HCT116 (cell line): ENCODE measurements at places on chromosomes 6 and 20. TPM values are rescaled to one million over a fixed set of nuclear protein-coding genes. Genes with fewer than 3 reads are reported as not detected.
A peak's percentile ranks its signal among the peaks of the same experiment; 100 is the strongest.

The MLIP gene
- total RNA-seq, result 0.59 TPM

The ENPP4 gene
- 9.6 TPM for total RNA-seq

- no peak overlapping the region; the same call in 1 of the 2 replicates for H3K27ac ChIP-seq
- no peaks in the 10 kb centered on the region for H3K27me3 ChIP-seq
- DNase-seq, result no peak
- H3K4me3 ChIP-seq, result no peak overlapping the region
- H3K36me3 ChIP-seq, result no peaks in the 10 kb centered on the region
Observed at GRCh38 chr6:56683882-56684281, 41.2 kb upstream of the DST start.

GRCh38 chr6:111030008-111031007 lies 48.5 kb downstream of the RPF2 start:
- no peaks in the 10 kb centered on the region for H3K27me3 ChIP-seq
- DNase-seq, result no peak
- no peak overlapping the region for H3K4me3 ChIP-seq

GRCh38 chr20:47665221-47665991 lies 119.9 kb downstream of the SULF2 start:
- no peak overlapping the region for H3K4me3 ChIP-seq
- no peaks in the 10 kb centered on the region for H3K4me1 ChIP-seq
- no peak overlapping the region for H3K27ac ChIP-seq
- DNase-seq, result no peak

GRCh38 chr20:50398821-50399554 lies 111.2 kb upstream of the PTPN1 start:
- H3K4me3 ChIP-seq, result no peak overlapping the region
- H3K27me3 ChIP-seq, result no peaks in the 10 kb centered on the region; the same call in 1 of the 2 replicates
- H3K27ac ChIP-seq, result no peak overlapping the region
- no peaks in the 10 kb centered on the region for H3K36me3 ChIP-seq
- peaks cover 5% of the 10 kb centered on the region; the same call in 1 of the 2 replicates for H3K4me1 ChIP-seq
- no peak for DNase-seq

DNA sequence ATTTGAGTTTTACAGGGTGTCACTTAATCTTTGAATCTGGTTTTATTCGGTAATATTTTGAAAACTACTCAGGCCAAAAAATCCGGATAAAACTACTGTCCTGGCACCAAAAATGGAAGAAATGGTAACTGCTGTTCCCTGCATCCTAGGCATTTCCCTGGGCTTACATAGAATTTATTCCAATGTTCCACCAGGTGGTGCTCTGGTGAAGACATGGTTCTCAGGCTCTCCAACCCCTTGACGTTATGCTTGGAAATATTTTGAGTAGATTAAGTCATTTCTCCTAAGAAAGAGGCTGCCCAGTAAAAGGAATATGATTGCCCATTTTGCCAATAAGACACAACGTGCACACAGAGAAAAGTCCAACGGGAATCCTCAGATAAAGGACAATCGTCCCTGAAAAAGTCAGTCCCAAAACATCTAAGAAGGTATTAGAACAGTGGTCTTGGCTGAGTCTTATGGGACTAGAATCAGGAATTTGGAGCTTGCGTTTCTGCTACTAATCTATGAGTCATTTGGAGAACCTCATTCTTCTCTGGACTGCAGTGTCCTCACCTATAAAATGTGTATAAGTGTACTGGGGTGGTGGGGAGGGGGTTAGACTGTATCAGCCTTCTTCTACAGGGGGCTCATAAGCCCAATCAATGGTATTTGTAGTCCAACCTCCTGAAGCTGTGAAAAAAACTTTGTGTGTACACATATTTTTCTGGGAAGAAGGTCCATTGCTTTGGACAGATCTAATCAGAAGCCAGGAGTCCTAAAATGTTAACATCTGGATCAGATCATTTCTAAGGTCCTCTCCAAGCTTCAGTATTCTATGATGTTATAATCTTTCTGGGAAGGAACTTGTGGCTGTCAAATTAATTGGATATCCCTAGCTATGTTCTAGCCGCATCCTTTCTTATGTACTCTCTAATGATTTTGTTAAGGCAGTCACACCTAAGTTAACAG lies 131.0 kb upstream of the BMP2 start:
- no peaks in the 10 kb centered on the region for H3K27me3 ChIP-seq
- no peaks in the 10 kb centered on the region for H3K4me1 ChIP-seq
- DNase-seq, result no peak
- H3K4me3 ChIP-seq, result no peak overlapping the region
- H3K36me3 ChIP-seq, result no peaks in the 10 kb centered on the region

DNA sequence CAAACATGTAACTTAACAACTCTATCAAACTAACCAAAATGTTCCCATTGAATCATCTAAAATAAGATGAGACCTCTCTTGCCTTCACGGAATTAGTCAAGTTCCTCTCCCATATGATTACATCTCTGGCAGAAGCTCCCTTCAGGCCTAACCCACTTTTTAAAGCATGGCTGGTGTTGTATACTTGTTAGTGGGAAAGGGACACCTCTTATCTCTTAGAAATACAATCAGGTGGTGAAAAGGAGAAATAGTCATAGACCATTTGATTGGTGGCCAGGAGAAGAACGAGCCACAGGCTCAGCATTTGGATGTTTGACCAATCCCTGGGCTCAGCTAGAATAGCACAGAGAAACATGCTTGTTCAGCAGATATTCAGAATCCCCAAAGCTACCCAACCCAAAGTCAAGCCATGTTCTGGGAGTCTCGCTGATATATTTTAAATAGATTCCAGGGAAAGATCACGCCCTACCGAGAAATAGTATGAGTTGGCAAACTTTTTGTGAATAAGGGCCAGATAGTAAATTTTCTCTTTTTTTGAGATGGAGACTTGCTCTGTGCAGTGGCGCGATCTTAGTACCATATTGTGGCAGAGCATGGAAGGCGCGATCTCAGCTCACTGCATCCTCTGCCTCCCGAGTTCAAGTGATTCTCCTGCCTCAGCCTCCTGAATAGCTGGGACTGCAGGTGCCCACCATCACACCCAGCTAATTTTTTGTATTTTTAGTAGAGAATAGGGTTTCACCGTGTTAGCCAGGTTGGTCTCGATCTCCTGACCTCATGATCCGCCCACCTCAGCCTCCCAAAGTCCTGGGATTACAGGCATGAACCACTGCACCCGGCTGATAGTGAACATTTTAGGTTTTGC lies 126.3 kb upstream of the MYLIP start:
- H3K27me3 ChIP-seq, result peaks cover 24% of the 10 kb centered on the region
- H3K36me3 ChIP-seq, result no peaks in the 10 kb centered on the region
- H3K4me1 ChIP-seq, result no peaks in the 10 kb centered on the region
- no peak overlapping the region for H3K27ac ChIP-seq

DNA sequence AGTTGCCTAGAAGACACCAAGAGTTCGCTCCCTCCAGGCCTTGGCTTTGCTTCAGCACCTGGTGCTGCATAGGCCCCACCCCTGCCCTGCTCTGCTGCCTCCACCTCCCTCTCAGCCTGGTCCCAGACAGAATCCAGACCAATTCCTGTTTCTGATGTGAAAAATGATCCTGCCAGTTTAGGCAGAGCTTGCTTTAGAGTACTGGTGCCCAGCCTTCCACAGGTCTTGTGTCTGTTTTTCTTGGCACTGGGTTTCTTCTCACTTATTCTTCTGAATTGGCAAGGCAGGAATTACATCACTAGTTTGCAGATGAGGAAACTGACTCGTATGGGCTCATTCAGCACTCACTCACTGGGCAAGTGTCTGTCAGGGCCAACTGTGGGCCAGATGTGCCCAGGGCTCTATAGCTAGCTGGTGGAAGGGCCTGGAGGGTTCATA lies 53.0 kb downstream of the HLA-A start:
- no peaks in the 10 kb centered on the region for H3K27me3 ChIP-seq
- H3K4me3 ChIP-seq, result no peak overlapping the region
- no peak overlapping the region for H3K27ac ChIP-seq
- no peak for DNase-seq
- no peaks in the 10 kb centered on the region for H3K36me3 ChIP-seq

- H3K27me3 ChIP-seq, result no peaks in the 10 kb centered on the region
- no peaks in the 10 kb centered on the region for H3K4me1 ChIP-seq
- DNase-seq, result no peak
- H3K36me3 ChIP-seq, result no peaks in the 10 kb centered on the region
Observed at GRCh38 chr6:41519745-41520699, 26.2 kb upstream of the FOXP4 start.

DNA sequence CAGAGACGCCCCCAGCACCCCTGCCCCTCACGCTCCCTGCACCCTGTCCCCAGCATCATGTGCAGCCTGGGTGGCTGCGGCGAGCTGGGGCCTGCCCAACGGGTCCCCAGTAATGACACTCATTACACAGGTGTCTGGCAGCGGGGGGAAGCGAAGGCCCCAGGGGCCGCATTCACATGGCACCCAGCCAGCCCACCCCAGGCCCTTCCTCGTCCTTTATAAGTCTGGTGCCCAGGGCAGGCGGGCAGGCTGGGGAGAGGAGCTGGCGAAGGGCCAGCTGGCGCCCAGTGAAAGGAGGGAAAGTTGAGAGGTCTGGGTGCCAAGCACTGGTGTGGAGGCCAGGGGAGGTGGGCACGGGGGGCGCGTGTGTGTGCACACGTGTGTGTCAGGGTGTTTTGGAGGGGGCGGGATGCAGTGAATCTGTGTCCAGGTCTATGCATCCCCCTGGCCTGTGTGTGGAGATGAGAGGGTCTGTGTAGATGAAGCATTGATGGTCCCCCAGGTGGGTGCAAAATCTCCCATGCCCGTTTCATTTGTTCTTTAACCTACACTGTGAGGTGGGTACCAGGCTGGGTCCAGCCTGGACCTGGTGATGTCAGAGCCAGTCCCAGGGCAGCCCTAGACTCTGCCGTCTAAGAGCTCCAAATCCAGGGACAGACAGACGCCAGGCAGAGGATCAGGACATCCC lies 105.3 kb downstream of the CEBPB start:
- no peaks in the 10 kb centered on the region for H3K36me3 ChIP-seq
- no peak overlapping the region for H3K4me3 ChIP-seq
- no peak overlapping the region for H3K27ac ChIP-seq

DNA sequence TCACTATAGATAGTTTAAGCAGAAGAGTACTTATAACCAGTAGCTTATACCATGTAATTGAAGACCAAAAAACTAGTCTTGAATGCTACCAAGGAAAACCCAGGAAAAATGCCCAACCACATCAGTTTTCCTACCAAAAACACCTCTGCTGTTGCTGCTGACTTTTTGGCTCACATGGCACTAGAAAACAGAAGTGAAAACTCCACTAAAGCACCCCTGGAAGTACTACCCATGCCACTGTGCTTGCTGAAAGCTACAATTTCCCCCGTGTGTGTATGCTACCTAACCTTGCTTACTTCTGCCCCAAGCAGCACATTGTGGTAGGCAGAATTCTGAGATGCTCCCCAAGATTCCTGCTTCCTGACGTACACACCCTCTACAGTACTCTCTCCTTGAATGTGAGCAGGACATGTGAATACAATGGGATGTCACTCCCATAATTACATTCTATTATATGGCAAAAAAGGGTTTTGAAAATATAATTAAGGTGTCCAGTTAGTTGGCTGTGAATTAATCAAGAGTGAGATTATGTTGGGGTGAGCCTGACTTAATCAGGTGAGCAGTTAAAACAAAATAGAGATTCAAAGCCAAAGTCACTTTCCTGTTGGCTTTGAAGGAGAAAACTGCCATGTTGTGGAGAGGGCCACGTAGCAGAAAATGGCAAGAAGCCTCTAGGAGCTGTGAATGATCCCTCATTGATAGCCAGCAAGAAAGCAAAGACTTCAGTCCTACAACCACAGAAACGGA lies 209.8 kb upstream of the MARCKS start:
- no peaks in the 10 kb centered on the region for H3K36me3 ChIP-seq
- peaks cover 17% of the 10 kb centered on the region; the same call in 1 of the 2 replicates for H3K4me1 ChIP-seq
- DNase-seq, result no peak
- no peaks in the 10 kb centered on the region for H3K27me3 ChIP-seq

DNA sequence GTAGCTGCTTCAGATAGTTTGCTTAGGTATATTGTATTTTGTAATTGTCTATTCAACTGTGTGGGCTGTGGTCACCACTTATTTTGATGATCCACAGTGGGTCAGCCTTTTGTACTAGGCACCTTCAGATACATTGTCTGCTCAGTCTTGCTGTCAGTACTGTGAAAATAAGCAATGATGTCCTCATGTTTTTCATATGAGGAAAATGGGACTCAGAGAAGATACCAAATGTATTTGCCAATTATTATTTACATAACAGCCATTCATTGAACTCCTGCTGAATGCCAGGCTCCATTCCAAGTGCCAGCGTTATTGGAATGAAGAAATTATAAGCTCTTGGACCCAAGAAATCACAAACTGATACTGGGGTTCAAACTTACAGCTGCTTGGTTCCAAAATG lies 28.6 kb downstream of the MAPK14 start:
- H3K27me3 ChIP-seq, result no peaks in the 10 kb centered on the region
- 0 out of 2 replicates have a peak, but pooled peaks cover 5% of the 10 kb centered on the region for H3K36me3 ChIP-seq
- no peak overlapping the region for H3K4me3 ChIP-seq
- H3K27ac ChIP-seq, result no peak overlapping the region
- DNase-seq, result no peak

DNA sequence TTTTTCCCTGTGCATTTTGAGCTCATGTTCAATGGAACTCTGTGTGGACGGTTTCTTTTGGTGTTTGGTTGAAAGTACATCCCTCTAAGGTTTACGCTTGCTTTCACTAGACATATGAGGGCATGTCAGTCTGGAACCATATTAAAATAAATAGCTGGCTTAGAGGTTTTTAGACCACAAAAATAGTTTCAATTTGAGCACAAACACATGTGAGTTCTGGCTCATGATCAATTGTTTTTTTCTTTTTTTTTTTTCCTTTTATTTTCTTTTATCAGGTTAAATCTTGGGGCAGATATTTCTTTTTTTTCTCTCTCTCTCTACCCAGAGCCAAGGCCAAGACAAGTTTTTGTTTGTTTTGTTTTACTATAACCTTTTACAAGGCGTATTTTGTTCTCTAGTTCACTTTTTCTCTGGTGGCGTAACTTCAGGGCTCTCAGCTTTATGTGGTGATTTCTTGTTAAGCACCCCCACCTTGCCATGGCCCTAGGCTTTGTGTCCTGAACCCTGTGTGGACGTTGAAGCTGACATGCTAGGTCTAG lies 92.9 kb downstream of the SHLD1 start:
- no peaks in the 10 kb centered on the region for H3K36me3 ChIP-seq
- no peak overlapping the region for H3K4me3 ChIP-seq
- H3K27me3 ChIP-seq, result no peaks in the 10 kb centered on the region
- no peak overlapping the region for H3K27ac ChIP-seq

GRCh38 chr6:26158076-26158580 lies 70.9 kb downstream of the HFE start:
- H3K4me3 ChIP-seq, result peak overlapping the region; percentile 69
- no peaks in the 10 kb centered on the region for H3K36me3 ChIP-seq
- peaks cover 24% of the 10 kb centered on the region for H3K4me1 ChIP-seq
- no peaks in the 10 kb centered on the region for H3K27me3 ChIP-seq
- peak overlapping the region; percentile 88 for H3K27ac ChIP-seq

DNA sequence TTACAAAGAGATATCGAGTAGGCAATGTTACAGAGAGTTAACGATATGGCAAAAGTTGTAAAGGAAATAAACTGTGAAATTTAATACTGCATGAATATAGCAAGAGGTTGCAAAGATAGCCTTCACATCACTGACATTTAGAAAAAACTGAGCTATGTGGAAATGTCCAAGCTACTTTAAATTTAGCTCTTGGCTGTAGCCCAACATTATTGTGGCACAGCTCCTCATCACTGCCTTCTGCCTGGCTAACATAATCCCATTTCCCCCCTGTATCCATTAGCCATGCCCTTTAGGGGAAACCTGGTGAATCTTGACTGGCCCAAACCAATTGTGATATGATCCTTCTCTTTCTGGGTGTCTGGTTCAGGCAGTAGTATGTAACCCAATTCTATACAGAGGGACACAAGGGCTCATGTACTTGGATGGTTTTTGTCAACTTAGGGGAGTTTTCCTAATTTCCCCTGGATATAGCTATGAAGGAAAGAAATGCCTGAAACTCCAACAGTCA lies 115.4 kb downstream of the PFDN4 start:
- H3K36me3 ChIP-seq, result no peaks in the 10 kb centered on the region
- H3K27me3 ChIP-seq, result peaks cover 4% of the 10 kb centered on the region; the same call in 1 of the 2 replicates
- H3K27ac ChIP-seq, result no peak overlapping the region
